GM23248 (cell line): ENCODE measurements at places on chromosomes 5 and 9. TPM values are rescaled to one million over a fixed set of nuclear protein-coding genes. Genes with fewer than 3 reads are reported as not detected.

DNA sequence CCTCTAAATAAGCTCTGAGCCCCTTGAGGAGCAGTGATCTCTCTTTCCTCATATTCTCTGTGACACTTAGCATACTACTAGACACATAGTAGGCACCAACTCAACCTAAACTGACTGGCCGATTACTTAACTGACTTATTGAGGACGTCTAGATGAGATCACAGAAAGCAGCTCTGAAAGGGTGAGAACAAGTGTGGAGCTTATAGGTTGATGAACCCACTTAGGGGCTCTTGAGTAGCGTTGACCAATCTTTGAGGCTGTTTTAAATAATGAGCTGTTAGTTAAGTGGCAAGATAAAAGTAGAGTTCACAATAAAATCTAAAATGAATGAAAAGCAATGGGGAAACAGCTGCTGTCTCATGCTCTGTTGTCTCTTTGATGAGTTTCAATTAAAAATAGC lies 124.7 kb upstream of the TNPO1 start:
- no peak for DNase-seq

DNA sequence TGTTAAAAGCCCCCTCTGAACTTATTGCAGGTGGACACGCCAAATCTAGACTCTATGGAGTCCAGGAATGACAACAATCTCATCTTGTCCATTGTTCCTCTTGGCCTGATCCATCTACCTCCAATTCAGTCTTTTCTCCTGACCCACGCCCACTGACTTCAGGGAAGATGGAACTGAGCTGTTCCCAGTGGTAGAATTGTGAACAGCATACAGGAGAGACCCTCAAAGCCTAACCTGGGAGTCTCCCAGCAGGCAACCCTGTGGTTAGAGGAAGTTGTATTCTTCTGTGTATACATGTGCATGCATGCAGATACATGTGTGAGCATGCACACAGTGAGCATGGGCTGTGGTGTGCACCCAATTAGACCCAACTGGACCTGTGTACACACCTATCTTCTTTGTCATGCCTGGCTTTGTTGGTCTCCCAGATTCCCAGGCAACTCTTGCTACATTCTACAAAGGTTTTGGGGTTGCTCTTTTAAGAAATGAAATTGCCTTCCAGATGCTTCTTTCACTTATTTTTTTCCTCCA lies 286.0 kb downstream of the ZSWIM6 start:
- DNase-seq, result no peak

DNA sequence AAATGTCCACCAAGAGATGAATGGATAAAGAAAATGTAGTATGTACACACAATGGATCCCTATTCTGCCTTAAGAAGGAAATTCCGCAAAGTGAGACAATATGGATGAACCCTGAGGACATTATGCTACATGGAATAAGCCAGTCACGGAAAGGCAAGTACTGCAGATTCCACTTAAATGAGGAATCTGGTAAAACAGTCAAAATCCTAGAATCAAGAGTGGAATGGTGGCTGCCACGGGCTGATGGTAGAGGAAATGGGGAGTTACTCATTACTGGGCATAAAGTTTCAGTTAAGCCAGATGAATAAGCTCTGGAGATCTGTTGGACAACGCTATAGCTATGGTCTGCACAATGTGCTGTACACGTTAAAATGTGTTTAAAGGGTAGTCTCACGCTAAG lies 47.2 kb downstream of the STK10 start:
- no peak for DNase-seq

The ACSL6 gene
- 0.11 TPM in 1 of 2 replicates, not detected in the other for total RNA-seq

DNA sequence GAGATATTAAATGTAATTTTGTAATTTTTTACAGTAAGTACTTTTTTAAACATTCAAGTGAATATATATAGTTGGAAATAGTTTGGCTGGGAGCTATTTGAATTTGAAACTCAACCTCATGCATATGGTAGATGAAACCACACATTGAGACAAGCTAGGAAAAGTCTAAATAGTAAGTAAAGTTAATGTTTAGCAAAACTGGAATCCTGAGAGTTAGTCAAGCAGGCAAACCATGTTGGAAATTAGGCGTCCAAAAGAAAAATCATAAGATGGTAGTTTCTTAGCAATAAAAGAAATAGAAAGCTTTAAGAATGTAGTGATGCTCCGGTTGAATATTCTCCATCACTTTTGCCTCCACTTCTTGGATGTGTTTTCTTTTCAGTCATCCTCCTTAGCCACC lies 657.1 kb upstream of the CDH10 start:
- DNase-seq, result no peak

DNA sequence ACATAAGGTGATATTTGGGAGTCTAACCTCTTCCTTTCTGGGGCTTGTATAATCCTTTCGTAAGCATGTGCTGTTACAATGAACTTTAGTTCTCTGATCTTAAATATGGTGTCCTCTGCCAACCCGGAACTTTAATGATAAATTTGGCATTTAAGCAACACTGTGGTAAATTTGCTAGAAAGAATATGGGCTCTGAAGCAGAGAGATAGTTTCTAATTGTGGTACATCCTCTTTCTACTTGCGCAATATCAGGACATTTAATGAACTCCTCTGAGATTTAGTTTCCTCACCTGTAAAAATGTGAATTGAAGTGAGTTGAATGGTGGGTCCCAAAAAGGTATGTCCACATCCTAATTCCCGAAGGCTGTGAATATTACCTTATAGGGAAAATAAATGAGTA lies 364.7 kb downstream of the CAAP1 start:
- no peak for DNase-seq

GRCh38 chr5:67731886-67732285 lies 483.7 kb upstream of the PIK3R1 start:
- DNase-seq, result no peak

DNA sequence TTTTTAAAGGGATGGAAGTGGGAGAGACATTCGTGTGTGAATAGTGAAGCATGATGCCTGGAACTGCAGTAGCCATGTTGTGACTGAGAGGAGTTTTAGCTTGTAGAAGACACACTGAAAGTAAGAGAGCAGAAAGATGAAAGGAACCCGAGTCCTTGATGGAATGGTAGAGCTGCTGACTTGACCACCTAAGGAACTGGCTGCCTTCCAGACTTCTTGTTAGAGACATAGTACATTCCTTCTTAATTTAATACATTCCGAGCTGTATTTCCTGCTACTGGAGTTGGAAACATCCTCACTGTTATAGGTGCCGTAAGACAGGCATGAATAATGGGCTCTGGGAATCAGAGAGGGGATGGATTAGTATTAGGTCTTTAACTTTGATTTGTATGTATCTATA lies 7.4 kb downstream of the CER1 start:
- no peak for DNase-seq

DNA sequence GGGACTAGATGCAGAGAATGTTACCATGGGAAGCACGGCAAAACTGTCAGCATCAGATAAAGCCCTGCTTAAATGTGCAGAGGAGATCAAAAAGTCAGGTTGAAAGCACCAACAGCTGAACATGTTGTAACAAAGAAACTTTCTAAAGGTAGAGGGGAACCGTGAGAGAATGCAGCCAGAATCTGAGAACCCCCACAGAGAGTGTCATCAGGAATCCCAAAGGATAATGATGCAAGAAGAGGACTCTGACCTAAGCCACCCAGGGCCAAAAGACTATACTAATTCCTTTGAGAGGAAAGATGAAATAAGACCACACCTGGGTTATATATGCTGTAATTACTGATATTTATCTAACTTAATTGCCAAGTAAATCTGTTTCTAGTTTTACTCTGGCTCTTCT lies 116.6 kb downstream of the PCSK1 start:
- DNase-seq, result peak; percentile 16

DNA sequence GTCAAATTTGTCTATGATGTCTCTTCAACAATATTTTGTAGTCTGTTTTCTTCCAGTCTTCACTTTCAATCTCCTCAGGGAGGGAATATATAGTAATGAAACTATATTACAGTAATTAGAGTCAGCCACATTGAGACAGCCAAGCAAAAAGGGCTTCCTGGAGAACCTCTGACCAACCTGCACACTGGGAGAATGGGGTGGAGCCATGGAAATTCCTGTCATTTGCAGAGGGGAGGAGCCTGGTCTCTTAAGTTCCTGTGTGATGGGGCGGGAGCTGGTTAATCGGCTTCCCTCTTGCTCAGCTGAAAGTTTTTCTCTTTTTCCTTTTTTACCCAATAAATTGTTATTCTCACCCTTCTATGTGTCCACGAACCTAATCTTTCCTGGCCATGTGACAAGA lies 1220.0 kb downstream of the PTPRD start:
- no peak for DNase-seq

The TMEM252 gene
- total RNA-seq, result not detected in 2 replicates

GRCh38 chr5:40429258-40430100 lies 250.2 kb upstream of the PTGER4 start:
- peak; percentile 27 for DNase-seq

GRCh38 chr9:121650217-121651007 lies 1.0 kb upstream of the DAB2IP start:
- DNase-seq, result peak; percentile 32
